AG04449 (cell line): ENCODE measurements at places on chromosomes 13 and 19.

DNA sequence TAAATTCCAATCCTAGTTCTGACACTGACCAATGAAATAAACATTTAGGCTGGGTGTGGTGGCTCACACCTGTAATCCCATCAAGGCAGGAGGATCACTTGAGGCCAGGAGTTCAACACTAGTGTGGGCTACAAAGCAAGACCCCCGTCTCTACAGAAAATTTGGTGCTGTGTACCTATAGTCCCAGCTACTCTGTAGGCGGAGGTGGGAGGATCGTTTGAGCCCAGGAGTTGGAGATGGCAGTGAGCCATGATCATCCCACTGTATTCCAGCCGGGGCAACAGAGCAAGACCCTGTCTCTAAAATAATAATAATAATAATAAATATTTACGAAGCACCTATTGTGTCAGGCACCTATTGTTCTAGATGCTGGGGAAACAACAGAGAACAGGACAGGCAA is 6.7 kb downstream of the IRGQ start:
- DNase-seq = no peak

- DNase-seq = no peak
These were observed 126.6 kb downstream of the AKAP11 start for GRCh38 chr13:42398533-42398932.

DNA sequence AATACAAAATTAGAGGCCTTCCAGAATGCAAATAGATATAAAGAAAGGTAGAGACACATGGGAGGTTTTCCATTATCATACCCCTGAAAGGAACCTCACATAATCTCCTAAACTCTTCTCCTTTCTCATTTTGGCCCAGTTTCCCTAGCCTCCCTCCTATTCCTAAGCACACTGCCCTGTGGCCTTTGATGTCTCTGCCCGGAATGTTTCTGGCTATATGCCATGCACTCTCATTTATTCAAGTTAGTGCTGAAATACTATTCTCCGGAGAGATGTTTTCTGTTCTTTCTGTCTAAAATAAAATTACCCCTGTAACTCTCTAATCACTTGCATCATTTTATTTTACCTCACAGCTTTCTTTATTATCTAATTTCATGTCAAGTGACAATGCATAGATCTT is 1287.7 kb downstream of the SLITRK5 start:
- DNase-seq = no peak

DNA sequence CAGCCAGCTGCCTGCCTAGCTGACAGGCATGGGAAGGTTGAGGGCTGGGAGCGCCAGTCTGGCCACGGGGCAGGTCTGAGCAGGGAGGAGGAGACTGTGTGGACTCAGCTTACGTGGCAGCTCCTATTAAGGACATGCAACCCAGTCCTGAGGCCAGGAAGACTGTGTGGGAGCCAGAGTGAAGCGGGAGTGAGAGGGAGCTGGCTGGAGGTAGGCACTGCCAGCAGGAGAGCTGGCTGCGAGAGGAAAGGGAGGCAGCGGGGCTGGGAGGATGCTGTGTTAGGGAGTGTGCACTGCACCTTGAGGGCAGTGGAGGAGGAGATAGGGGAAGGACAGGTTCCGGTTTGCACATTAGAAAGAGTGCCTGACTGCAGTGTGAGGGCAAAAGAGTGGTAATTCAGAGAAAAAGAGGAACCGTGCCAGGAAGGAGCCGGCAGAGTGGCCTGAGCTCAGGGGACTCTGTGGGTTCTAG is 99.2 kb downstream of the SLC7A1 start:
- no peak for DNase-seq

DNA sequence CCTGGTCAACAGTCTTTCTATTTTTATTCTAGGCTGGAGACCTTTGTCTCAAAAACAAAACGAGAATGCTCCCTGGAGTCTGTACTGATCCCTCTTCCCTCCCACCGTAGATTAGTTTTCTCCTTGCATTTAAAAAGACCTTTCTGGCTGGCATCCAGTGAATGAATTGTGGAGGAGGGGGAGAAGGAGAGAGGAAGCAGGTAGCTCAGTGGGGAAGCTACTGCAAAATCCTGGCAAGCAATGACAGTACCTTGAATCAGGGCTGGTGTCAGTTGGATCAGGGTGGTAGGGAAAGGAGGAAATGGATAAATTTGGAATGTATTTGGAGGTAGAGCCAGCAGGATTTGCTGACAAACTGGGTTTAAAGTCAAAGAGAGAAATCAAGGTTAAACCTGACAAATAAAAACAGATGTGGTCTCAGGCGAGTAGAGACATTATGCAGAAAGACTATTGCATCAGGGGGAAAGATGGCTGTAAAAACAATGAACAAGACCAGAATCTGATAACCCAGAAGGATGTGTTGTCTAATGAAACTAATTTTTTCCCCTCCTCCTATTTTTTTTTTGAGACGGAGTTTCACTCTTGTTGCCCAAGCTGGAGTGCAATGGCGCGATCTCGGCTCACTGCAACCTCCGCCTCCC is 3.5 kb upstream of the CYP2S1 start:
- DNase-seq = no peak

- DNase-seq = no peak
These were observed 31.0 kb downstream of the RUBCNL start for GRCh38 chr13:46355901-46356590.

GRCh38 chr13:24308488-24309020 is 826 bp upstream of the C1QTNF9 start:
- DNase-seq = no peak

DNA sequence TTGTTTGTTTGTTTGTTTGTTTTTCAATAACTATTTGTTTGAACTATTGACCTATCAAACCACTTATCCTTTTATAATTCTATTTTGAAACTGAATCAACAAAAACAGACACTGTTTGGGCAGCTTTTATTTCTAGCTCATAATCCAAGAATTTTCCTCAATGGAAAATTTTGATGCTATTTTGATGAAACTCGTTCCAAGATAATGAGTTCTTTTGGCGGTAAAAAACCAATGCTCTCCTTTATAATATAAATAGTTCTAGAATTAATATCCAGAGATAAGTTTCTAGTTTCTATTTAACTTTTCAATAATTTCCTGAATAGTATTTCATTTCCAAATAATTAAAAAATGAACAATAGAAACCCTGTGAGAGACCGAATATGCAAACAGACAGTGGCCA is 146.5 kb upstream of the EDNRB start:
- no peak for DNase-seq

DNA sequence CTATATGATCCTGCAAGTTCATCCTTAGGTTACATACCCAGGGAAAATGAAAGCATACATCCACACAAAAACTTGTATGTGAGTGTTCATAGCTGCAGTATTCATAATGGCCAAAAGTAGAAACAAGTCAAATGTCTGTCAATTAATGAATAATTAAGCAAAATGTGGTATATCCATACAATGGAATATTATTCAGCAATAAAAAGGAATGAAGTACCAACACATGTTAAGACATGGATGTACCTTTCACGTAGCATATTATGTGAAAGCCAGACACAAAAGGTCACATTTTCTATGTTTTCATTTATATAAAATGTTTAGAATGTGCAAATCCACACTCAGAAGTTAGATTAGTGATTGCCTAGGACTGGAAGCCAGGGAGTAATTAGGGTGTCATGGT is 75.4 kb downstream of the ZNF429 start:
- no peak for DNase-seq

DNA sequence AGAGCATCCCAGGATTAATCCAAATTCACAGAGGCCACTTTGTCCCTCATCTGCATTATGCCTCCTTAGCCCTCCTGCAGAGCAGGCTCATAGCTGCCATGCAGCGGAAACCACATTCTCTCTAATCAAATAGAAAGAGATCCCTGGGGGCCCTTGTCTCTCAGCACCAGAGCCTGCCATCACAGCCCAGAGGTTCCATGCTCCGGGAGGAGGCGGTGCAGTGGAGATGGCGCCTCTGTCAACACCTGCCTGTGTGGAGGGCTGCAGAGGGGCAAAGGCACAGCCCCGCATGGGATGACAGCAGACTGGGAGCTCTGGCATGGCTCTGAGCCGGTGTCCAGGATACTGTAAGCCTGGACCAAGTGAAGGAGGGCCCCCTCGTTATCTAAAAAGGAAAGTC is 111.3 kb downstream of the SLC7A1 start:
- no peak for DNase-seq

DNA sequence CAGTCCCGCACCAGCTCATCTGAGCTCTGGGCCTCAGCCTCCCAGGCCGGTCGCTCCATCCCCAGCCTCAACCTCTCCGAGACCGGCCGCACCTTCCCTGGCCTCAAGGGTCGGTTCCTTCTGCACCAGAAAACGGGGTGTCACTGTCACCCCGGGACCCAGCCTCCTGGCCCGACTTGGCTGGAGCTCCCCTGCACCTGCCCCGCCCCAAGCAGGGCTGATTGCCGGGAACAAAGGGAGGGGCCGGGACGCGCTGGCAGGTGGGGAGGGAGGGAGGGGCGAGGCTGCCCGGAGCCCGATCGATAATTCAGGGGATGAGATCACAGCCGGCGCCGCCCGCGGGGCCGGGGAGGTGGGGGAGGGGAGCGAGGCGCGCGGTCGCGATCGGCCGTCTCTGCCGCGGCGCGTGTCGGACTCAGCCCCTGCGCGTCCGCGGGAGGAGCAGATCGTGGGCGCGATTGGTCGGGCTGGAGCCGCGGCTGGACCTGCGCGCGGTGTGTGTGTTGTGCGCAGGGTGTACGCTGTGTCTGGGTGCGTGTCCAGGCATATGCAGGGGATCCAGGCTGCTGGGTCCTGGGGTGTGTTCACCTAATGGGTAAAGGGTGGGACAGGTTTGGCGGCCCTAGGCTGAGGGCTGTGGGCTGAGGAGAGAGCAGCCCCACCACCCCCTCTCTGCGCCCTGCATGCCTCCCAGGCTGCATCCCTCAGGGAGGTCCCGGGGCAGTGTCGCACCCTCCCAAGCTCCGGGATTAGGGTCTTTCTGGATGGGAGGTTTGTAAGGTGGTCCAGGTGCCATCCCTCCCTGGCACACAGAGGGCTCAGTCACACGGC is 1.1 kb upstream of the SHC2 start:
- no peak for DNase-seq

- DNase-seq = no peak
These were observed 27.2 kb downstream of the COL4A2 start for GRCh38 chr13:110334256-110334655.

GRCh38 chr19:2334986-2335846 is 6.7 kb downstream of the SPPL2B start:
- no peak for DNase-seq

- no peak for DNase-seq
These were observed 321.5 kb upstream of the MAB21L1 start for GRCh38 chr13:35797991-35798390.

DNA sequence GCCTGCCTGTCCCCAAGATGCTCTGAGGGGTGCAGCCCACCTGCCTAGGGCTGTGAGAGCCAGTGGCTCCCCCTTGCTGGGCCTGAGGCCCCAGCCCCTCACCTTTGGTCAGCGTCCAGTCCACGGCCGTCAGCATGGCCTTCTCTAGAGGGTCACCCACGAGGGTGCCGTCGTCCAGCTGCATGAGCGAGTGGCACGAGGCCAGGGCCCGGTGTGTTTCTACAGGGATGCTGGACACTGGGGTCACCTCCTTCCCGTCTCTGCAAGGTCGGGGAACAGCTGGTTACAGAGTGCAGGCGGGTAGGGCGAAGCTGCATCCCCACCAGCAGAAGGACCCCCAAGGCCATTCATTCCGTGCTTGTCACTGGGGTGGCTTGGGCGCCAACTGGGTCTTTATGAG is 9.0 kb downstream of the ATP13A1 start:
- no peak for DNase-seq
